ENCODE measurements at places on chromosomes 12 and 14.

DNA sequence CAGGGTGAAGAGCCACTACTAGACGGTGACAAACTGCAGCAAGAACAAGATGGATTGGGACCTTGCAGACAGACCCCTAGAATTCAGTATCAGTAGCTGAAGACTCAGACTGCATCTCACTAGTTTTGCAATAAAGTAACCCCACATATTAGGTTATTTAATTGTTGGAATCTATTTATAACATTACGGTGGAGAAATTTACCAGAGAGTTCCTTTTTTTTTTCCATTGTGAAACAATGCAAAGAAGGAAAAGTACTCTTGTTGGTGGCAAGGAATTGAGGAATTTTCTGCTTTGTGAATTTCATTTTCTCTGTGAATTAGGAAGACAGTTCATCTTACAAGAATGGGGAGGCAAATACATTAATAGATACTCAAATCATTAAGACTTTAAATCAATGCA is 185.7 kb upstream of the PPFIA2 start:
- DNase-seq = no peak

GRCh38 chr12:124481772-124482566 is 85.4 kb downstream of the NCOR2 start:
- no peak for DNase-seq

GRCh38 chr12:53232646-53233461 is 845 bp upstream of the RARG start:
- DNase-seq = peak; percentile 78

- DNase-seq = no peak
Measured at GRCh38 chr12:105581420-105581819, 250.9 kb downstream of the C12orf75 start.

- peak; percentile 73 for DNase-seq
Measured at GRCh38 chr14:91649930-91650329, 82.0 kb downstream of the CATSPERB start.

GRCh38 chr12:128240745-128241144 is 26.2 kb upstream of the TMEM132C start:
- no peak for DNase-seq

DNA sequence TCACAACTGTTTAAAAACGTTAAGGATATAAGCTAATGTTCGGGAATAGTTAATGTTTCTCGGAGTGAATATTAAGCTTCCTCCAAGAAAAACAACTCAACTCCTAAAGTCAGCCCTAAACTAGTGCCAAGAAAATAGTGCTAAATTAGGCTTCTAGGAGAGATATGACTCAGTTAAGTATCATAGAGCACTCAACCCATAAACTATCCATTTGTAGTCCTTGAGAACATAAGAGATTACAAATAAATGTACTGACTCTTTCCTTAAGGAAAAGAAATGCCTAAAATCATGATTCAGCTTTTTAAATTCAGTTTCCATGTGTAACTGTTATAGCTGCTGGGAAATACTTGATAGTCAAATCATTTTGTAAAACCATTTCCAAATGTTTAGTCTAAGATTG is 117.1 kb downstream of the HMGA2 start:
- peak; percentile 94 for DNase-seq

- no peak for DNase-seq
Measured at GRCh38 chr12:54227376-54227775, 38.6 kb upstream of the SMUG1 start.

- no peak for DNase-seq
Measured at GRCh38 chr12:54983536-54984101, 943 bp downstream of the TESPA1 start.

DNA sequence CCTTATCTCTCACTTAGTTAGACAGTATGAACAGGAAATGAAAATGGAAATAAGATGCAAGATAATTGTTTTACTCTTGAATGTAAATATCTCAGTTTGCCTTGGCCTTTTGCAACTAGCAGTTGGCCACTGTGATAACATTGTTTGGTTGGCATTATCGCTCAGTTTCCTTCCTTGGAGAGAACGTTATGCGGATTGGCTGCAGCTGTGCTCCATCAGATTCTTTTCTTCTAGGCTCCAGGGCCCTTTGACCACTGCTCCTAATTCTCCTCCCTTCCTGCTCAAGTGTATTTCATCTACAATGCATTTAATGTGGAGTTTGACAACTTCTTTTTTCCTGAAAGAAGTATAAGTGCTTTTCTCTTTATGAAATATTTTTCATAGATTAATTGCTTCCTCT is 284.2 kb downstream of the ADAMTS20 start:
- no peak for DNase-seq

DNA sequence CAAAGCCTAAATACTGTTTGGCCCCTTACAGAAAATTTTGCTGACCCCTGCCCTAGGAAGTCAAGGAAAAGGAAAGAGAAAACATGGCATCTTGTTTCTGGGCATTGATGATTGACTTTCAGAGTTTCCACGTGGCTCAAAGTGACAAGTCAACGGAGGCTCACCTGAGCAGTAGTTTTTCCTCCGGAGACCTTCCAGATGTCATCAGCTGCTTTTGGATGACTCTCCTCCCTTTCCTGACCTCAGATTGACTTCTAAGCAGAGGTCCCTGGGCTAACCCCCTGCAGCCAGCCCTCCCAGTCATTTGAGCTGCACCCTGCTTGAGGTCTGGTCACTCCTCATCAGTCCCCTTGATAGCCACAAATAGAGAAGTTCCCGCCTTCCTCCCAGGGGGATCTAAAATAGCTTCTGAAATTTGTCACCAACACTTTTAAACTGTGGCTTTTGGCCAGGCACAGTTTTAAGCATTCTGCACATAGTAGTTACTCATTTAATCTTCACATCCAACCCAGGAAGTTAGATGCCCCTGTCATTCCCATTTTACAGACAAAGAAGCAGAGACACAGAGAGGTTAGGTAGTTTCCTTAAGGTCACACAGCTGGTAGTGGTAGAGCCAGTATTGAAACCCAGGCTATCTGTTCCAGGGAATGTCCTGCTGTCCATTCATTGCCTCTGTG is 143.4 kb downstream of the CHST11 start:
- DNase-seq = no peak

- DNase-seq = peak; percentile 45
Measured at GRCh38 chr12:132771126-132771838, 9.7 kb upstream of the ANKLE2 start.

- no peak for DNase-seq
Measured at GRCh38 chr14:59336098-59336497, 129.1 kb downstream of the GPR135 start.

GRCh38 chr14:102320671-102321455 is 1.3 kb downstream of the ZNF839 start:
- DNase-seq = no peak

DNA sequence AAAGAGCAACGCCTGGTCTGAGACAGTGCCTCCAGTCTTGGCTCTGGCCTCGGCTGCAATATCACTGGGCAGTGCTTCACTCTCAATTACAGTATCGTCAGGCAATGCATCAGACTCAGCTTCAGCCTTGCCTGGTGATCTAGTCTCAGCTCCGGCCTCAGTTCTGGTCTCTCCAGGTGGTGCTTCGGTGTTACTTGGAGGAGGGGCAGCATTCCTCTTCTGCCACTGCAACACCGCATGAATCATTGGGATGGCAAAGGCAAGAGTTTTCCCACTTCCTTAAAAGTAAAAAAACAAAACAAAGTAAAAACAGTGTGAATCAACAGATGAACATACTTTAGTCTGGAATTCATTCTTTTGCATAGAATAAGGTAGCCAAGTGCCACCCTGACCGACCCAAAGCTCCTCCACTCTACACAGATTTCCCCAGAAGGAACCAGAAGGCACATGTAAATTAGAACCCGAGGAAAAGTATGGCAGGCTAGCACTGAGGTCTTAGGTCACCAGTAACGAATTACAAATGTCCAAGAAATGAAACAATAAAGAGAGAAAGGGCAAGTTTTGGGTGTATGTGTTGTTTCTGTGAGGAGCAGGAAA is 18.6 kb downstream of the DDX24 start:
- peak; percentile 73 for DNase-seq

DNA sequence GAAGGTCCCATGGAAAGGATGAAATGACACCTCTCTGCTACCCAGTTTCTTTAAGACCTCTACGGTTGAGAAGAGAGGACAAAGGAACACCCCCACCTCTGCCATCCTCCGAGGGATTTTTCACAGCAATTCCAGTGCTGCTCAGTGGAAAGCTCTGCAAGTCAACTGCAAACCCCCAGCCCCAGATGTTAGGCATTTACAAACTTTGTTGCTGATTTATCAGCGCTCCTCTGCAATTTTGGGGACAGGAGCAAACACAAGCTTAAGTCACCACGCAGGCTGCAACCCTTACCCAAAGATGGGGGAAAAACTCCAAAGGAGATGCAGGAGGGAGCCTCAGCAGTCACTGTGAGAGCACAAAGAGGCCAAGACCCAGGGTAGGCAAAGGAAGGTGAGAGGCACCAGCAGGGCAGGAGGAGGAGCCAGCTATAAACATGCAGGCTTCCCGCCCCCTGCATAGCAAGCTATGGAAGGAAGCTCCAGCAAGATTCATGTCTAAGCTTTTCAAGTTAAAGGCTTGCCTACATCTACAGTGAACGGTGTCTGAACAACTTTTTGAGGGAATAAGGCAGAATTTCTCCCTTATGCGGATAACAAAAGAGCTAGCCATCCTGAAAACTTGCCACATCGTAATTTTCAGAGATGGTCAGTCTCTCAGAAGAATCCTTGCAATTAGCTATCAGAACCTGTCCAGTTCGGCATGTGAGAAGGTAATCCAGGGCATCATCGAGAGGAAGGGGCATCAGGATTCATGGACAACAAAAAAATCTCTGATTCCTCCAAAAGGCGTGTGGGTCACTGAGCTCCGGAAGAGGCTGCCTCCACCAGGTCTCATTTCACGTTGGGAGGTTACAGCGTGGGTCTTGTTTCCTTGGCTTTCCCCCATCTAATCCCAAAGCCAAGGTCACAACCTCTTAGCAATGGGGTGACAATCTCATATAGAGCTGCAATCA is 3.9 kb downstream of the CTDSP2 start:
- DNase-seq = peak; percentile 66

GRCh38 chr14:99554757-99555531 is 49.1 kb downstream of the CCDC85C start:
- no peak for DNase-seq

DNA sequence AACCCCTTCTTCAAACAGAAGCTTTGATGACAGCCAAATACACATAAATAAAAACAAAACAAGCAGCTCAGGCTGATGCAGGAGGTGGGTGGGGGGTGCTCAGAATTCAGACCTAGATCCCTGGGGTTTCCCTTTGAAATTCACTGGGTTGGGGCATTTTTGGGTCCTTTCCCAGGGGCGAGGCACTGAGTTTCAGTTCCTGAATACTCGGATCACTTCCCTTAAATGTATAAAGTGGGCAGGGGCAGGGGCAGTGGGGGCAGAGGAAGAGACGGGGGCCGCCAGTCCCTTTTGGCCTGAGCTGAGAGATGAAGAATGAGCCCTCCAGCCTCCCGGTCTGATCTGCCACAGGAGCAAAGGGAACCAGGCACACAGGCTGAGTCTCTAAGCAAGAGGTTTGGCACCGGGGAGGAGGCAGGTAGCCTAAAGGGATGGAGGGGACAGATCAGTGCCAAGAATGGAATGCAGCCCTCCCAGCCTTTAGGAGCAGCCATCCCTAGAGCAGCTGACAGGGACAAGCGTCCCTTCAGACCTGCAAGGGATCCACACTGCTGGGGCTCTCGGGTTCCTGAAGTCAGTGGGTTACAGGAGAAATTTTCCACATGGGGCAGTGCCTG is 20.3 kb downstream of the KDM2B start:
- DNase-seq = no peak

DNA sequence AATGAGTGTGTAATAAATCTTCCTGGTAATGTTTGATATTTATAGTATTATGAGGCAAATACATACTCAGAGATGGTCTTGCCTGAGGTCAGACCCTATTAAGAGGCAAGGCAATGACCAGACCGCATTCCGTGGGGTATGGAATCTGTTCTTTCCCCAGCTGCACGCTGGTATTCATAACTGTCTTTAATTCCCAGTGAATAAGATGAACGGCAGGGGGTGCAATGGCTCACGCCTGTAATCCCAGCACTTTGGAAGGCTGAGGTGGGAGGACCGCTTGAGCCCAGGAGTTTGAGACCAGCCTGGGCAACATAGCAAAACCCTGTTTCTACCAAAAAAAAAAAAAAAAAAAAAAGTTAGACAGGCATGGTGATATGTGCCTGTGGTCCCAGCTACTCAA is 44.6 kb downstream of the ERO1A start:
- peak; percentile 13 for DNase-seq

DNA sequence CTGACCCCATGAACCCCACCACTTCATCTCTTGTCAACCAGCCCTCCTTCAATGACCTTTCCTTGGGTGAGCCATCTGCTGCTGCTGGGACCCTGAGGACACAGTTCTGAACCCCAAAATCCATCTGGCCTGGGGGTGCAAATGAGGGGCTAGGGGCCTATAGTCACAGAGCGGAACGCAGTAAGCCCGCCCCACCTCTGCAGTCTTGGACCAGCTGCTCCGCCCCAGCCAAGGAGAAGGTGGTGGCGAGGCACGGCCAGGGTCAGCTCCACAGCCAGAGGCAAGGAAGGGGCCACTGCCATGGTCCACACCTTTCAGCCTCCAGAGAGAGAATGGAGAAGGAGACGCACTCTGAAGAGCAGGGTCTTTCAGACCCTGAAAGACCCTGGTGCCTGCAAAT is 5.1 kb downstream of the TMEM179 start:
- DNase-seq = no peak

DNA sequence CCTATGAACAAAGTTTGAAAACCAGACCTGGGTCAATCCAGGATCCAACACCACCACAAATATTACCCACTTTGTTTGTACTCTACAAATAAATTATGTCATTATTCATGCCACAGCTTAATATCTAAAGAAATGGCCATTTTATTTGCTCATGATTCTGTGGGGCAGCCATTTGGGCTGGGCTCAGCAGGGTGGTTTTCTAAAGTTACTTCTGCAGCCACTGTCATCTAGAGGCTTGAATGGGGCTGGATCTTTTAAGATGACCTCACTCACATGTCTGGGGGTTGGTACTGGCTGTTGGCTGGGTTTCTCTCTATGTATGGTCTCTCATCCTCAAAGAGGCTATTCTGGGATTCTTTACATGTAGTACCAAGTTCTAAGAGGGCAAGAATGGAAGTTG is 96.2 kb downstream of the VCPKMT start:
- no peak for DNase-seq

DNA sequence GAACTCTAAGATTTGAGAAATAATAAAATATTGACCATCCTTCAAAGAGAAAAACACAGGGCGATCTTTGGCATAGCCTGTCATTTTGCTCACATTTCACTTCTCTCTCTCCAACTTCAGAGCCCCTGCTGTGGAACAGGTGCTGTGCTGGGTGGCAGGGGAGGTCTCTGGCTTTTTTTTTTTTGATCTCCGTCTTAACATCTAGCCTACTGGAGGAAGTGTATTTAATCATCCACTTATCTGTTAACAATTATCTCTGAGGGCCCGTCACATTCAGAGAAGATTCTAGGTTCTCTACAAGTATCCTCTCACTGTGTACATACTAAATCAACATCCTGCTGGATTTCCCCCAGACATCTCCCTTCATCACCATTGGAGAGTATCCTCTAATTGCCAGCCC is 34.1 kb downstream of the CHST11 start:
- DNase-seq = no peak

- no peak for DNase-seq
Measured at GRCh38 chr12:19909418-19909817, 458.9 kb upstream of the PDE3A start.
